CD4-positive, alpha-beta T cell treated with Interferon gamma for 1 hour (primary cell): ENCODE measurements at places on chromosomes 5 and 9.
A peak's percentile ranks its signal among the peaks of the same experiment; 100 is the strongest.

- DNase-seq = no peak
Observed at GRCh38 chr5:91373600-91373999, 9.5 kb downstream of the ARRDC3 start.

DNA sequence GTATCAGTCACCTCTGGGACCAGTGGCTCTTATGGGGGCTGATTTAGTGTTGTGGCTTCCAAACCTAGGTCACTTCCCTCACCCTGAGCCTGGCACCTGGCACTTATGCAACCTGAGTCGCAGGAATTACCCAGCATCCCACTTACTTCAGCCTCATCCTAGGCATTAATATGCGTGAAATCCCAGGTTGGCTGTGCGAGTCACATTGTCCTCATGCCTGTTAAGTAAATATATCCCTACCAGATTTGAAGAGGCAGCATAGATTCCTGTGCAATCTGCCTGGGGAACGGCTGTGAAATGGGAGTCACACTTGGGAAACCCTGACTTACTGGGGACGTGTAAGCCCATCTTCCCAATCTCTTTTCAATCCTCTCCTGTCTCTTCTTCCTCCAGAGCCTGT lies 42.7 kb upstream of the AKNA start:
- no peak for DNase-seq

GRCh38 chr5:64229163-64229774 lies 63.6 kb downstream of the RNF180 start:
- DNase-seq = no peak

DNA sequence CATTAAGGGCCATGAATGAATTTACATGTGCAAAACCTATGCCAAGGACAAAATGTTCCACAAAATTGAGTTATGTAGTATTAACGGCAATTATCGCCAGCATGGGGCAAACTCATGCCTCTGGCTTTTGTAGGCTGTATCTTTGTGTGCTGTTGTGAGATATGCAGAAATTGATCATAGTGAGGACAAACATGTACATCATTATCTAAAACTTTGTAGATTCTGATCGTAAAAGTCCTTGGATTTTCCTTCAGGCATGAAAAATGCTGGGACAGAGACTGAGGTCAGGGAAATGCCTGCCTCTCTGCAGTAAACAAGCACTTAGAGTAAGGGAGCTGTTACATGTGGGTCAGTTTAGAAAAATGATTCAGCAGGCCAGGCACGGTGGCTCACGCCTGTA lies 5.9 kb upstream of the TXNDC8 start:
- DNase-seq = no peak

DNA sequence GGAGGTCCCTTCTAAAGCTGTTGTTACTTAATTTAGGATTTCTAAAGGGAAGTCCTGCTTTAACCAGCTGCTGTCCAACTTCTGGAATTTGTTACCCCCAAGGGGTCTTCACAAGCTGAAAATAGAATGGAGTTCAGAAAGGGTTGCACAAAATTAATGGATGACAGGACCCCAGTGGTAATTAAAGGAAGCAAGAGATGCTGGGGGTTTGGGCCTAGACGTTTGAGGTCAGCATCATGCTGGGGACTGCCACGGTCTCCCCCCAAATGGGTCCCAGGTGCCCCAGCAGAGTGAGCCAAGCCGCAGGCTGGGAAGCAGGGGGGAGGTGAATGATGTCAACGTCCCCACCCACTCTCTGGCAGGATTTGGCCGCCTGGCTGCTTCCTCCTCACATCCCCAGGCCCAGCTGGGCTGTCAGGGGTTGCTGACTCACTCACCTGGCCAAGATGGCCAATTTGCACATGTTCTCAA lies 97.5 kb upstream of the ARAP3 start:
- no peak for DNase-seq

DNA sequence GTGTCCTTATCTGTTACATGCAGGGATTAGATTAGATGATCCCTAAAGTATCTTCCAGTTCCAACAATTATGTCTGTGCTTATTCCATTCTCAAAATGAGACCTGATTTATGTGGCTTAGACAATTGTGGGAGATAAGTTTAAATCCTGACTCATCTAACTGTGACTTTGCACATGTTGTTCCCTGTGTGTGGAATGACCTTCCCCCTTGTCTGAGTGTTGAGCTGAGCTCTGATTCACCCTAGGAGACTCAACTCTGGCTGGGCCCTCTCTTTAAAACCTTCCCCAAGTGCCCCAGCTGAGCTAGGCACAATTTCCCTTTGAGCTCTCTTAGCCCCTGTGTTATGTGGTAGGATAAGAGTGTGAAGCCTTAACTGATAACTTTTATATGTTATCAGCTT lies 118.9 kb upstream of the ELL2 start:
- DNase-seq = no peak

GRCh38 chr9:76521906-76522305 lies 62.9 kb downstream of the GCNT1 start:
- DNase-seq = no peak

DNA sequence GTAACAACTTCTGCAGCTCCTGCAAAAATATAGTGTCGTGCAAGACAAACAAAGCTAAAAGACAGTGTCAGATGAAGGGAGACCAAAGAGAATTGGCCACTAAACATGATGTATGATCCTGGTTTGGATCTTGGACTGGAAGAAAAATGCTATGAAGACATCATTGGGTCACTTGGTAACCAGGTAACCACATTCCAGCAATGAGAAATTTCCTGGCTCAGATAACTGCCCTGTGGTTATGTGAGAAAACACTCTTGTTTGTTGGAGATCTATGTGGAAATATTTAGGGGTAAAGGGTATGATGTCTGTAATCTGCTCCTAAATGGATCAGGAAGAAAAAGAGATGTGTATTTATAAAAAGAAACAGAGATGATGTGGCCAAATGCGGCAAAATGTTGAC lies 45.5 kb upstream of the ANKRD33B start:
- no peak for DNase-seq

DNA sequence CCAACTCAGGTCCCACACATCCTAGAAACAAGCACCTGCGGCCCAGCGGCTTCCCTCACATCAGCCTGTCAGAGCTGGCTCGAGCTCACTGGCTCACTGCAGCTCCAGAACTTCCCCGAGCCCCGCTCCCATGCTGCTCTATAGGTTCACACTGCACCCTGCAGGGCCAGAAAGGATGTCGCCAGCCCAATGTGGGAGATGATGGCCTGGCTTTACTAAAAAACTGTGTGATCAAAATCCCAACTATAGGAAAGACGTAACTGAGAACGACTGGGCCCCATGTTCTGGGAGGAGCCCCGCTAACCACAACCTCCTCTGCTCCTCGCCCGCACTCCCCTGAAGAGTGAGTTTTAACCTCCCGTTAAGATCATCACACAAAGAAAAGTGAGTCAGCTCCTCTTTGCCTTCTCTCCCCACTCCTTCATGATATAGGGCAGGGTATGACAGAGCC lies 4.6 kb downstream of the SURF4 start:
- peak; percentile 50 for DNase-seq

GRCh38 chr9:7799944-7800285 lies 337 bp upstream of the DMAC1 start:
- no peak for DNase-seq

DNA sequence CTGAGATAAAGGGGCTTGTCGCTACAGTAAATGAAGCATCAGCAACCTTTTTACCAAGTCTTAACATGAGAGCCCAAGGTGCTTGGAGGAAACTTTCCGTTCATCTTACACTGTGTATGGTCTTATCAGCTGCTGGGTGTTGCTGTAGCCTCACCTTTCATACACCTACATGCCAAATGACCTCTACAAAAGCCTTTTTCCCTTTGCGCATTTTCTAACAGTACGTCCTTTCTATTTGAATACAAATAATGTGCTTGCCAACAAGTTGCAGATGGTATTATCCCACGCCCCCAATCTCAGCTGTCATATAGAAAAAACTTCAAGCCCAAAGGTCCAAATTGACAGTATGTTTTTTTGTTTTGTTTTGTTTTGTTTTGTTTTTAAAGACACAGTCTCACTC lies 96.9 kb downstream of the BNC2 start:
- DNase-seq = no peak

DNA sequence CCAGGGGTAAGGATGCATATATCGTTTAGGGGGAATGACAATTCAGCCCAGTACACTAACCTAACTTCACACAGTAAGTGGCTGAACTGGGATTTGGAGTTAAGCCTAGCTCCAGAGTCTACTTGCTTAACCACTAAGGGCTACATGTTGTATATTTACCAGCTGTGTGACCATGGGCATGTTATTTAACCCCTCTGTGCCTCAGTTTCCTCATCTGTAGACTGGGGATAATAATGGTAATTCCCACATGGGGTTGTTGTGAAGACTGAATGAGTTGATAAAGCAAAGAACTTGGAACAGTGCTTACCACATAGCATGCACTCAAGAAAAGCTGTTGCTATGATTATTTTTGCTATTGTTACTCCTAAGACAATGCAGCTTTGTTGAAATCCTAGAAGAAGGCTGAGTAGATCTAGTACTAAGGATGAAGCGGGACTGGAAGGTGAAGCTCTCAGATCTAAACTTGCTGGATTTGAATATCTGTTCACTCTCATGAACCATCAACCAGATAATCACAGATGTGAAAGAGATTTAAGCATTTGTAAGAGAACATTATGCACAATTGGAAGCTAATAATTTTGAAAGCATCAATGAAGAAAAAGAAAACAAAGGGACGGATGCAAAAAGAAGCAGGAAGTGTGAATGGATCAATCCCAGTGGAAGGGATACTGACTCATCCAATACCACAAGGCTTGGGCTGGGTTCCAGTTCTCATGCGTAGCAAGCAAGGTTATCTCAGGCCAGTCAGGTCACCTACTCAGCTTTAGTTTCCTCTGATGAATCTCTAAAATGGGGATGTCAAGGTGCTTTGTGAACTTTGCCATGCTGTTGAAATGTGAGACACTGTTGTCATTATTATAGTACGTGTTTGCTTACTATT lies 78.5 kb upstream of the TBC1D2 start:
- DNase-seq = no peak

DNA sequence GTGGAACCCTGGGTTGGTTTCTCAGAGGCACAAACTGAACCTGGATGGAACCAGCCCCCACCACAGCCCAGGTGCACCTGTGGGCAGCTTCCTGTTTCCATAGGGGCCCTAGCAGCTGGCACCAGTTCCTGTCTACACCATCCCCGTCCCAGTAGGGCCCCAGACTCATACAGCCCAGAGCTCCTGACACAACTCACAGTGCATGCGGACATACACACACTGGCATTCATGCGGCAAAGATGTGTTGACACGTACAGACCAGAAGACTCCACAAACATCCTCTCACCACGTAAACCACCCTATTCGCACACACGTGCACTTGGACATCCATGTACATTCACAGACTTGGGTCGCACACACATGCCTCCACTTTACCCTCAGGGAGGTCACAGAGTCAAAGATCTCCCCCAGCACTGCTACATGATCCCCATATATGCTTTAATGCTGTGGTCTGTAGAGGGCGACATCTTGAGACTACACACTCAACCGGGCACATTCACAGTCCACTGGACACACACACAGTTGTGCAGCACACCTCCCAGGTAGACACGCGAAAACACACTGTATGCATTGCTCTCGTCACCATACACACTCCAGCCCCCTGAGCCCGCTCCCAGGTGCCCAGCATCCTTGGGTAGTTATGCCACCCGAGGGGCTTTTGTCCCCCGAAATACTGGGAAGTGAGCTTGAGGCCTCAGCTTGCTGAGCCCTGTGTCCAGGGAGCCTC lies 22.4 kb downstream of the CXXC5 start:
- DNase-seq = peak; percentile 63

- no peak for DNase-seq
Observed at GRCh38 chr5:143188692-143189091, 214.8 kb downstream of the NR3C1 start.

DNA sequence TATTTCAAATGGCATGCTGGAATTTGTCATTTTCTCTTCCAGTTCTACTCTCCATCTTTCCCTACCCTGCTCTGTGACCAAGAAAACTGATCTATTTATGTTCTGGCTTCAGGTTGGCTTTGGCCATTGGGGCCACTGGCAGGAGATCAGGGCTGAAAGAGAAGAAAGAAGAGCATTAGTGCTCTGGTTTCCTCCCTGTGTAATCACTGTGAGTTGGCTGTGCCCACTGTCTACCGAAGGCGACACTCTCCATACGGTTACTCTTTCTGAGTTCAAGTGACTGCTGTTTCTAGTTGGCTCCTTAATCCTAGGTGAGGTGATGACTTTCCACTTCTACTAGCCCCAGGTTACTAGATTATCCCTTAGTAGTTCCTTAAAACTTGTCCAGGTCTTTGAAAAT lies 372.6 kb downstream of the PRELID2 start:
- DNase-seq = no peak

- no peak for DNase-seq
Observed at GRCh38 chr9:80410106-80410505, 838.3 kb downstream of the TLE4 start.

DNA sequence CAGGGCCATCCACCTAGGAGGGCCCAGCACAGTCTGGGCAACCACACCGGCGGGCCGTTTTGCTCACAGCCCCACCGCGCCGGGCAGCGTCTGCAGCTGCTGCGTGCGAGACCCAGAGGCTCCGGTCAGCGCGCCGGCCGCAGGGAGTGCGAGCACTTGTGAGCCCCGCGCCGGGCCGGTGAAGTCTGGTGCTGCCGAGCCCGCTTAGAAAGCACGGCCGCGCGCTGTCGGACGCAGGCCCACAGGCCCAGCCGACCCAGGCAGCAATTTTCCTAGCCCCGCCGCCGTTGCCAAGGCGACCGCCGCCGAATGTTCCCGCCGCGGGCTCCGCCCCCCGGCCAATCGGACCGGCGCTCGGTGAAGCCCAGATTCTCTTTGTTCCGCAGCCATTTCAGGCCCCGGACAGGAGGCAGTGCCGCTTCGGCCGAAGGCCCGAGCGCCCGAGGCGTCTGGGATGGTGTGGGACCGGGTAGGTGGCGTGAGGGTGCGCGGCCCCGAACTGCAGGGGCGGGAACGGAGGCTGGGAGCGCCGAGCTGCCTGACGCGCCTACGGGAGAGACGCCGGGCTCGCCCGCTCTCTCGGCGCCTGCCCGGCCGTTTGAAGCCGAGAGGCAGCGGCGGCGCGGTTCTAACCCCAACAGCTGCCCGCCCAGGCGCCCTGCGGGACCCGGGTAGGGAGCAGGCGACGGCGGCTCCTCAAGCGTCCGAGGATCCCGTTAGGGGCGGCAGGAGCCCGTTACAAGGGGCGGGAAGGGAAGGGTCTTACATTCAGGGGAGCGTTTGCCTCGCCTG lies at the start of gene TNPO1:
Gene TNPO1, plus strand, starts transcription at position 378 of the 792 bp plus-strand sequence. Its CDS starts 77 bp downstream, at position 455.
- DNase-seq = peak; percentile 87

DNA sequence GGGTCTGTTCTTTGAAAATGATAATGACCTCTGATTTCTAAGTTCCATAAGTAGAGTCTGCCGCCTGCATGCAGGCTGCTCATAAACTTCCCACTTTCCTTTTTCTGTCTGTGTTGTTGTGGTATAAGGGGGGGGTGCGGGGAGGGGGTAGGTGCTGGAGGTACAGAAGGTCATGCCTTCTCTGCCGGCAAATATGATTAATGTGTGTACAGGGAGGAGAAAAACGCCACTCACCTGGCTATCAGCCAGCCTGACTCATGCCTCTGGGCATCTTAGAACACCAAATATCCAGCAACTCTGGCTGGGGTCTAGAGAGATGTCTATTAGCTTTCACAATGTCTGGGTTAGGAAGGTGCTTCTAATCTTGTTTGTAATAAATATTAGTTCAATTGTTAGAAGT lies 128.3 kb downstream of the EFNA5 start:
- no peak for DNase-seq

- no peak for DNase-seq
Observed at GRCh38 chr9:130451509-130452388, 7.0 kb downstream of the ASS1 start.

- no peak for DNase-seq
Observed at GRCh38 chr5:78899922-78900362, 85.2 kb downstream of the ARSB start.
